ENCODE measurements at places on chromosomes 1 and 21.

- DNase-seq, result no peak
Observed at GRCh38 chr1:91011726-91012125, 10.1 kb downstream of the ZNF644 start.

DNA sequence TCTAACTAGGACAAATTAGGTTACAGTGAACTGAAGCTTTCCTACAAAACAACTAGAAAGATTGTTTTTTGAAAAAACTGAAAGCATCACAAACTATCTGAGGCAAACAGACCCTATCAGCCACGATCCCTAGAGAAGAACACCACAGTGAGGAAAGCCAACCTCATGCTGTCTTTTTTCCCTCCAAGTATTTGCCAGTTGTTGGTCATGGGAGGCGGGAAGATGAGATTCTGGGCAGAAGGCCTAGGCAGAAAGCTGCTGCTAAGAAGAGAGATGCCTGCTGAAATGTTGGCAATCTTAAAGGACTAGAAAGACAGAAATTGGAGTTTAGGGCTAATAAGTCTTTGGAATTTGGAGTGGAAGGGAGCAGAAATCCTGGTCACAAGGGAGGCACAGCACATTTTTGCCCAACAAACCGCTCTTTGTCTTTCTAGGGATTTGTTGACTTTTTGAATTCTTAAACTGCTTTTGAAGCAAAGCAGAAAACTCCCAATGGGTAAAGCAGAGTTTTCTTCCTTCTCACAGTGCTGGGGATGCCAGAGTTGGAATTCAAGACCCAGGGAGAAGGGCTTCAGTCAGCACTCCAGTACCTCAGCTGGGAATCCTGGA lies 83.9 kb downstream of the MT1HL1 start:
- DNase-seq, result no peak

DNA sequence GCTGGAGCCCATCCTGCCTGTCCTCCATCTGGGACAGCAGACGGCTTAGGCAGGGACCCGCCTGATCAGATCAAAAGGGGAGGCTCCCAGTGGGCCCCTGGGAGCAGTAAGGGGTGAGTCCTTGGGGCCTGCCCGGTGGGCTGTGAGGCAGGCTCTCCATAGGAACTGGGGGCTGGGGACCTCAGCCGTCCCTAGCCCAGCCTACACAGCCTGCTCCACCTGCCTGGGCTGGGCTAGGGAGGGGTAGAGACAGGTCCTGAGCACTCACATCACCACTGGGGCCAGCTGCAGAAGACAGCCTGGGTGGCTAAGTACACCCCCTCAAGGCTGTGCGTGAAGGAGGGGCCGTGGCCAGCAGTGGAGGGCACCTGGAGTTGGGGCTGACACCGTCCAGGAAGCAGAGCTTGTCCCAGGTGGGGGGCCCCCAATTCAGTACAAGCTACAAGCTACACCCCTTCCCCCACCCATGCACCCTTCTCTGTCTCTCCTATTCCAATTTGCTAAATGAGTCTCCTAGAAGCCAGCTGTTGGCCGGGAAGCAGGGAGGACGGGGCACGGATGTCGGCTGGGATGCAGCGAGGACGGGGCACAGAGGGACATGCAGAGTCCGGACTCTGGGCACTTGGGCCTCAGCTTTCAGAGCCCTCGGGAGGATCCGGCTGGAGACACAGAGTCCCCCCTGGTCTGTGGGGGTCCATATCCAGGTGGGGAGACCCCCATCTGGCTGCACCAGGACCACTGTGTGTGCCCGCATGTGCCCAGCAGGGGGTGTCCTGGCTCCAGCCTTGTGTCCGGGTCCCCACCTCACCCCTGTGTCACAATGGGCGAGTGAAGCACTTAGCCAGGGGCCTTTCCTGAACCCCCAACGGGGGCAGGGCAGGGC lies 1.7 kb downstream of the ISG15 start:
- DNase-seq, result no peak

DNA sequence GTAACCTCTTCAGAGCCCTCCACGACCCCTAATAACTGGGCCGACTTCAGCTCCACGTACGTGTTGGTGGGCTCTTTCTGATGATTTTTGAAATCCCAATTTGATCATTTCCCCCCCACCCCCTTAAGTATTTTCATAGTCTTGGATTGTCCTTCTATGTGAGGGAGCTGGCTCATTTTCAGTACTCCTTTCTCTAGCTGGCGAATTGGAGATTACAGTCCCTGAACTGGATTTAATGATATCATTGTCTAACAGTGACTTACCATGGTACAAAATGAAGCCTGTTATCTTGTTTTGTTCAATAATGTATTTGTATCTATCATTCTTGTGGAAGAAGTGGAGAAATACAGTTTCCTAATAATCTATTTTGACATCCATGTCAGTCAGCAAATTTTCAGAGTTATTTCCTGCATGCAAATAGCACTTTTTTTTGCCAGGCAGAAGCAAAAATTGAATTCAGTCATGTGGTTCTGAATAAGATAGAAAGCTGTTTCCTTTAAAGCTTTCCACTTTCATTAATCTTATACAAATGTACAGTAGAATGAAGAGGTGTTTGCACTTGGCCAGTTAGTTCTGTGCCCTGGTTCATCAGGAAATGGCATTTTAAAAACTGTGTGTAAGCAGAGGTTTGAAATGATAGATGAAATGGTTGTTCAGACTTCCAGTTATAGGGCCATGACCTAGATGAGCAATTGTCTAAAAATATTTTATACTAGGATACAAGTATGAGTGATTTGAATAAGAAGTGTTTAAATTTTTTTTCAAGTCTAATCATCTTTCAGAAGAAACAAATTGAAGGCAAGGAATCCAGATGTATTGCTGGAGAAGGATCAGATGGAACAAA lies 104.2 kb downstream of the ATP5PO start:
- DNase-seq, result no peak

GRCh38 chr1:162861625-162862024 lies 650 bp upstream of the CCDC190 start:
- no peak for DNase-seq

DNA sequence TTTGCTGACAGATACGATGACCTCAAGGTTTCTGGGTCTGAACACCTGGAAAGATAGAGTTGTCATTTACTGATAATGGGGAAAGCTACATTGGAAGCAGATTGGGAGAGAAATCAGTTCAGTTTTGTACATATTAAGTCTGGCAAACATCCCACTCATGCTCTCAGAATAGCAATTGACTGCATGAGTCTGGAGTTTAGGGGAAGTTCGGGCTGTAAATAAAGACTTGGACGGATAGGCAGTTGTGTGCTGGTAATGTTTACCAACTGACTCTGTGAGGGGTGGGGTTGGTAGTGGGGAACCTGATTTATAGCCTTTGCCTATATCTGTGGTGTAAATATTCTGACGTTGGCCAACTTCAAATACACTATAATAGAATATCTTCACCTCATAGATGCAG lies 4.0 kb downstream of the H6PD start:
- DNase-seq, result no peak

DNA sequence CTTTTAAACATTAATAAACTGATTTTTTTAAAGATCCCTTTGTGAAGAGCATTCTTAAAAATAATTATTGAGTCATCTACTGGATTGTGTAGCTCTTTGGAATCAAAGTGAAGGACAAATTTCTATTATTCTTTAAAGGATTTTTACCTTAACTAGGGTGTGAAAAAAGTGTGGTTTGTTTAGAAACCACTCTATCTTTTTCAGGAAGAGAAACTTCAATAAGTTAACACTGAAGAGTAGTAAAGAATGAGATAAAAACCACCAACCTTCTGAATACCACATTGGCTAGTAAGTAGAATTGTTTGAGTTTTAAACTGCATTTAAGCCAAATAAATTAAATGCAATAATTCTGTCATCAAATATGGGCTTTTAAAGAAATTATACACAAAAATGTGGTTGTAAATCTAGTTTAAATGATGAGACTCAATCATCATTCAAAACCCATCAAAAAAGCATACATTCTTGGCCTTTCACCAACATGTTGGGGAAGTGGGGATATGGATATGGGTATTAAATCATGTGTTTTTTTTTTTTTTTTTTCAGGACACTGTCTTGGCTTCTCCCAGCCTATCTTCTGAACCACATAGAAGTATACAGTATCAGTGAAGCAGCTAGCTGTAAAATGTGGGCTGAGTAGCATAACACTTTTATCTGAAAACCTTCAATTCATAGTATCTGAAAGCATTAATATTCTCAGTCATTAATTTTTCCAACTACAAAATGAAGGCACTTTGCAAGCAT lies 4.8 kb downstream of the S1PR1 start:
- no peak for DNase-seq

GRCh38 chr1:62435231-62436038 lies 1.4 kb upstream of the USP1 start:
- DNase-seq, result no peak

GRCh38 chr1:91891454-91891853 lies 5.5 kb upstream of the TGFBR3 start:
- no peak for DNase-seq

GRCh38 chr1:211697356-211697755 lies 21.9 kb upstream of the NEK2 start:
- DNase-seq, result no peak

GRCh38 chr1:67687649-67688048 lies 2.6 kb downstream of the GADD45A start:
- DNase-seq, result no peak

GRCh38 chr1:109625601-109626560 lies 6.2 kb downstream of the AMPD2 start:
- no peak for DNase-seq

DNA sequence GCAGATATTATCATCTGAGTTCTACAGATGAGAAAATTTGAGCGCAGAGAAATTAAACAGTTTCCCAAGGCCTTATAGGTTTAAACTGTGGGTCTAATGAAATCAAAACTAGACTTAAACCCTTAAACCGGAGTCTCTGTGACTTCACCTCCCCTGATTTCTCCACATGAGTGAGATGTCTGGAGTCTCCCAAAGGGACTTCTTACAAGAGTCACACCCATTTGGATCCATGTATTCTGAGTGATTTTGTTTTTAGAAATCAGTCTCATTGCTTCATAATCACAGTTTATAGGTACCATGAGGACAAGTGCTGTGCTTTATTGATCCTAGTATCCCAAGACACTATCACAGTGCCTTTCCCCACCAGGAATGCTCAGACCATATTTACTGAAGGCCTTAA lies 206.0 kb upstream of the JUN start:
- no peak for DNase-seq

DNA sequence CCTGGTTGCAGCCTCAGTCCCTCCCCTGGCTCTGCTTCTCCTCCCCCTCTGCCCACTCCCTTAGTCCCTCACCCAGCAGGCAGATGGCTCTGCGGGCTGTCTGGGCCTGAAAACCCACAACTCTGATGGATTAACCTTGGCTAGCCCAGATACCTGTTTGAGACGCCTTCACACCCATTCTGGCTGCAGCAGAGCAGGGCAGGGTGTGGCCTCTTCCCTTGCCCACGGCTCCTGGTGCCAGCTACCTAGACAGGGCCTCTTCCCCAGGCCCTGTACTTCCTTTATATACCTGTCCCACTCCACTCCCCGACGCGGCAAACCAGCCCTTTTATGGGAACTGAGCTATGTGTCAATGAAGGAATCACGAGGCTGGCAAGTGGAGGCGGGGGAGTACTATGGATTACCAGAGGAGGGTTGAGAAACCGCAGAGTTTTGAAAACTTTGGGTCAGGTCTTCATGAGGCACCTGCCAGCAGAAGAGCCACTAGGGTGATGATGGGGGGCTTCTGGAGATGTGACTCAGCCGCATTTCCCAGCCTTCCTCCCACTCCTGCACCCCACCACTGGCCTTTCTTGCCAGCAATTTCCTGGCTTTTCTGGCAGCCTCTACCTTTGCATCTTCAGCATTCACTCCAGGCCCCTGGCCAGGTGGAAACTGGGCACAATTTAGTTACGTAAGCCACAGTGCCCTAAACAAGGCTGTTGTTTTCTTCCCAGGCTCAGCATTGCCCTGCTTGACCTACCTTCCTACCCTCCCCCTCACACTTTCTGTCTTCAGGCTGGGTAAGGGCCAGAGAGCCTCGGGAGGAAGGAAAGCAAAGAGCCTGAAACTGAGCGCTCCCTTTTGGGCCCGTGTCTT lies at the start of gene CHI3L1:
CHI3L1 (minus strand) TSS at position 259 of the 858 bp plus-strand sequence; CDS start at position 178, 81 bp downstream.
- DNase-seq, result no peak

GRCh38 chr1:216212826-216213225 lies 210.4 kb downstream of the USH2A start:
- DNase-seq, result no peak

DNA sequence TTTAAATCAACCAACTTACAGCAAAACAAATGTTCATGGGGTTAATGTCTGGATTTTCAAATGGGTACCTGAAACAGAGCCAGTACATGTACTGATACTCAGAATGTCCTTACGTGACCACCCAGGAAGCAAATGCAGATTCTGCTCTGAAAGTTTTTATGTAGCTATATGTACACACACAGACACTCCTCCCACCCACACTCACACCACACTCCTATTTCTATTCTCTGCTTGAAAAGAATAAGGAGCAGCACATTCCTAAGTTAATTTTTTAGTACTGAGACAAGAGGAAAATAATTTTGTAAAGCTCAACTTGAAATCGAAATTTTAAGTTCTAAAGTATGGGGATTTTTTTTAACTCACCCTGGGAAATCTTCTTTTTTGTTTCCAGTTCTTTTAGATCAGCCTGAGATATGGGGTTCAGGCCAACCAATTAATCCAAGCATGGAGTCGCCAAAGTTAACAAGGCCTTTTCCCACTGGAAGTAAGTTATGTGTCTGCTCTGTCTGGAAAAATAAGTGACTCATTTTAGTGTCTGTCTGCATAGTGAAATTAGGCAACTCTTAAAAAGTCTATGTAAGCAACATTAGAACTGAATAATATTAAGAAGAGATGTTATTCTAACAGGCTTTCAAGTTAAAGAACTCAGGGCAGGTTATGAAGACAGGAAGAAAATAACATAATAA lies 75.5 kb upstream of the DYNLT5 start:
- DNase-seq, result peak; percentile 89

DNA sequence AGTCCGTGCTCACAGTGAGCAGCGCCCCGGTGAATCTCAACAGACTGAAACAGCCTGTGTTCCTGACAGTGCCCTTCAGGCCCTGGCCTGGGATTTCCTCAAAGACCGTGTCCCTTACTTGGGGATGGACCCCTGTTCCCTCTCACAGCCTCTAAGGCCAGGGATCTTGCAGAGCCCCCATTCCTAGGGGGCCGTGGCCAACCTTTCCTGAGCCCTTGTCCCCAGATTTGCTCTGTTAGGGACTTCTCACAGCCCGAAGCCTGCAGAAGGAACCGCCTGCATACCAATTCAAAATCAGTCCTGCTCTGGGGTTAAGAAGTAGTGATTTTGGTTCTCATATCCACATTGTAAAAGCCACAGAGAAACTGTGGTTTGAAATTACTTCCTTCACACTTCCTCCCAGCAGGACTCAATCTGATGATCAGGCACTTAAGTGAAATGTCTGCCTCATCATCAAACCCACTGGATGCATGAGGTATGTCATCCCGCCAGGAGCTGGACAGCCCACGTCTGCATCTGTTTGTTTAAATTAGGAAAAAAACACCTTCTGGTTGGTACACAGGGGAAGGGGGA lies 14.9 kb downstream of the ABCA4 start:
- no peak for DNase-seq

DNA sequence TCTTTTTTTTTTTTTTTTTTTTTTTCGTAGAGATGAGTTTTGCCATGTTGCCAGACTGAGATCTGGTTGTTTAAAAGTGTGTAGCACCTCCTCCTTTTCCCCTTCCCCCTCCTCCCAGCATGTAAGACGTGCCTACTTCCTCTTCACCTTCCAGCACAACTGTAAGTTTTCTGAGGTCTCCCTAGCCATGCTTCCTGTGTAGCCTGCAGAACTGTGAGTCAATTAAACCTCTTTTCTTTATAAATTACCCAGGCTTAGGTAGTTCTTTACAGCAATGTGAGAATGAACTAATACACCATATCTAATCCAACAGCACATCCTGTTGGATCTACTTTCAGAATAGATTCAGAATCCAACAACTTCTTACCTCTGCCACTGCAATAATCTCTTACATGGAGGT lies 111.1 kb downstream of the CLIC6 start:
- no peak for DNase-seq

GRCh38 chr1:24914226-24915069 lies 15.6 kb downstream of the RUNX3 start:
- no peak for DNase-seq

Measured in BJ (cell line).